Diencephalon (tissue), 1 donor: ENCODE measurements at places on chromosomes 5 and 9. TPM values are rescaled to one million over a fixed set of nuclear protein-coding genes. Genes with fewer than 3 reads are reported as not detected.

The TERT gene
- under 0.01 TPM for total RNA-seq

The GABRA6 gene
- total RNA-seq: 0.23 TPM

The GBGT1 gene
- 3.7 TPM for total RNA-seq

The TMEM174 gene
- not detected for total RNA-seq
